GM23338 (cell line): ENCODE measurements at places on chromosomes 5 and 9. TPM values are rescaled to one million over a fixed set of nuclear protein-coding genes. Genes with fewer than 3 reads are reported as not detected.

CDO1 gene
- total RNA-seq: 21.2 and 29.2 TPM in 2 replicates

PKD2L2 gene
- total RNA-seq: not detected in 2 replicates

DNA sequence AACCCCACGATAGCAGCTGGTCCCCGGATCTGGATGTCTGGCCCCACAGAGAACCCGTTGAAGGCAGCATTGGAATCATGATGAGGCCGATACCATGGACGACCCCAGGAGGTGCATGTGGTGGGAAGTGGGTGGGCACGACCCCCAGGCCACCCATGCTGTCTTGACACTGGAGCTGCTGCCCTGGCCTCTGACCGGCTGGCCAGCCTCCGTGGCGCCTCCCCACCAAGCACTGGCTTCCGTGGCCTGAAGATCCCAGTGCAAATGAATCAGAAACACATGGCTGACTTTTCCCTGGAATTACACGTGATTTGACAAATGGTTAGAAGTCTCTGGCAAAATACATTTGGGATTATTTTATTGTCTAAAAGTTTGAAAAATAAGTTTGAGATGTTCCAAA, 259.0 kb upstream of the IRX1 start:
- H3K27me3 ChIP-seq: no peaks in the 10 kb centered on the region
- H3K27ac ChIP-seq: no peak overlapping the region
- no peaks in the 10 kb centered on the region for H3K4me1 ChIP-seq
- no peaks in the 10 kb centered on the region for H3K36me3 ChIP-seq

- H3K36me3 ChIP-seq: no peaks in the 10 kb centered on the region
- no peak for DNase-seq
- H3K4me3 ChIP-seq: no peak overlapping the region
These were observed 9.9 kb downstream of the TEK start for GRCh38 chr9:27118916-27119315.

DNA sequence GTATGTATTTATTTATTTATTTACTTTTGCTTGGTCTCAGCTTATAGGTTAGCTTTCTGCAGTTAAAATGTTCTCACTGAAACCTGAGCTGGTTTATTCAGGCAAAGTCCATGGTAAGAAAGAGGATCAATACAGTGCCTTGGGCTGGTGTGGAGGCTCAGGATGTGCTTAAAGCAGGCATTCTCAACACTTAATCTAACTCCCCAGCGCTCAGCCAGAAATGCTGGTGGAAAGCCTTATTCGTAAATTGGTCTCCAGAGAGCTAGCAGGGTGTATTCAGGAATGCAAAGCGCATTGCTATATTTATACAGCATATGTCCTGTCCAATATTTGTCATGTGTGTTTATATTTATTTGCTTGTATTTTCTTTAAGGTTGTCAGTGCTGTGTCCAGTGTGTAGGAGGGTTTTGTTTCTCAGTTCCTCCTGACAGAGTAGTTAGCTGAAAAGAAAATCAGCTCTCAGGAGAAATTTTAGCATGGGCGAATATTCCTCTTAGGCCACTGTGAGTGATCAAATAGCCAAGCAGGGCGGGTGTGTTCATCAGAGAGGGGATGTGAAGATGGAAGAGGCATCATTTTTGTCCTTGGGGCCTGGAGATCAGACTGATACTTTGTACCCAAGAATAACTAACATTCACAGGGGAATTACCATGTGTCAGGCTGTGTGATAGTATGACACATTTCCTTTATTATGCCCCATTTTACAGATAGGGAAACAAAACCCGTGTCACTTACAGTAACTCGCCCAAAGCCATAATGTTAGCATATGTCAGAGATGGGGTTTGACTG, 65.8 kb downstream of the DOCK2 start:
- DNase-seq: no peak
- no peak overlapping the region for H3K27ac ChIP-seq
- H3K4me1 ChIP-seq: no peaks in the 10 kb centered on the region

DNA sequence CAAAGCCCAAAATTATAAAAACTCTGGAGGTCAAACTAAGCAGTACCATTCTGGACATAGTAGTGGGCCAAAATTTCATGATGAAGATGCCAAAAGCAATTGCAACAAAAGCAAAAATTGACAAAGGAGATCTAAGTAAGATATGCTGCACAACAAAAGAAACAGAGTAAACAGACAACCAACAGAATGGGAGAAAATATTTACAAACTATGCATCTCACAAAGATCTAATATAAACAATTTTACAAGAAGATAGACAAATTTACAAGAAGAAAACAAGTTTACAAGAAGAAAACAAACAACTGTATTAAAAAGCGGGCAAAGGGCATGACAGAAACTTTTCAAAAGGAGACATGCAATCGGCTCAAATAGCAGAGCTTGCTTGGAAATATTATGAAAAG, 396.9 kb downstream of the CDH9 start:
- H3K4me3 ChIP-seq: no peak overlapping the region
- no peak overlapping the region for H3K27ac ChIP-seq
- no peaks in the 10 kb centered on the region for H3K36me3 ChIP-seq

DNA sequence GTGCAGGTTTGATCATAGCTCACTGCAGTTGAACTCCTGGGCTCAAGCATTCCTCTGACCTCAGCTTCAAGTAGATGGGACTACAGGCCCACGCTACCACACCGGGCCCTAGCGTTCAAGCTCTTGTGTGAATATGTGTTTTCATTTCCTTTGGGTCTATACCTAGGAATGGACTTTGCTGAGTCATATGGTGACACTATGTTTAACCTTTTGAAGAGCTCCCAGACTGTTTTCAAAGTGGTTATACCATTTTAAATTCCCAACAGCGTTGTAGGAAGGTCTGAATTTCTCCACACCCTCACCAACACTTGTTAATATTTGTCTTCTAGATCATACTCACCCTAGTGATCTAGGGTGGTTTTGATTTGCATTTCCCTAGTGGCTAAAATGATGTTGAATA, 33.5 kb downstream of the FAF2 start:
- H3K27ac ChIP-seq: no peak overlapping the region
- no peaks in the 10 kb centered on the region for H3K4me1 ChIP-seq
- H3K4me3 ChIP-seq: no peak overlapping the region
- H3K36me3 ChIP-seq: peaks cover 11% of the 10 kb centered on the region; the same call in 1 of the 2 replicates

GRCh38 chr5:11040345-11040744, 279.3 kb upstream of the DAP start:
- no peak for DNase-seq
- H3K27ac ChIP-seq: no peak overlapping the region
- no peaks in the 10 kb centered on the region for H3K36me3 ChIP-seq
- H3K4me1 ChIP-seq: no peaks in the 10 kb centered on the region
- no peaks in the 10 kb centered on the region for H3K27me3 ChIP-seq
